ENCODE measurements at places on chromosomes 1 and 21. TPM values are rescaled to one million over a fixed set of nuclear protein-coding genes. Genes with fewer than 3 reads are reported as not detected.

B3GALT2 gene
- total RNA-seq, result 0.49 TPM

AMY1B gene
- not detected for total RNA-seq

CATSPERE gene
- 0.98 TPM for total RNA-seq

DNA sequence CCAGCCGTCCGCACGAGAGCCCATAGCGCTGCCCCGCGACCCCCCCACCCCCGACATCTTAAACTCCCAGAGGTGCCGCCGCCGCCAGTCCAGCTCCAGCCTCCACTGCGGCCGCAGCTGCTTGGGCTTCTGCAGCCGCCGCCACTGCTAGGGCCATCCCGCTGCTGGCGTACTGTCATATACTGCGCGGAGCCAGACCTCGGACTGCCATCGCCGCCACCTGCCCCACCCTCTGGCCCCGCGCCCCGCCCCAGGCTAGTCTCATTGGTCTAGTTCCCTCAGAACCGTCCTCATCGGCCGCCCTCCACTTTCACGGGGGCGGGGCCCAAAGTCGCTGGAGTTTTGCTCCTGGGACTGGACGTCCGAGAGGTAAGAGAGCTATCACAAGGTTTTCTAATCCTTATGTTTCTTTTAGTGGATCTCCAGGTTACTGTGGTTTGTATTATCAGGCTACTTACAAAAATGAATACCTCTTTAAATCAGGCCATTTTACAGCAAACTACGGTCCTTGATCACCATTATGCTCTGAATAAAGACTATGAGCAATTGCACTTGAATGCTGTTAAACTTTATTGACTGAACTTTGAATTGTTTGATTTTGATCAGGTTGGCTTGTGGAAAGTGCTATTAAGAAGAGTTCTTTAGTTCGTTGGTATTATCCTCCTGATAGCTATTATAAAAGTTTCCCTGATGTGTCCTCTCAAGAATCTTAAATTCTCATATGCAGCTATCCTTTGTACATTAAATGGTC lies 2.8 kb upstream of the CD1D start:
- no peak overlapping the region for H3K27ac ChIP-seq
- peak overlapping the region; percentile 33 for H3K4me3 ChIP-seq
- DNase-seq, result no peak
- H3K27me3 ChIP-seq, result no peaks in the 10 kb centered on the region
- peaks cover 14% of the 10 kb centered on the region for H3K4me1 ChIP-seq

GRCh38 chr1:179230721-179231120 lies 1.2 kb upstream of the ABL2 start:
- H3K4me3 ChIP-seq, result no peak overlapping the region
- no peaks in the 10 kb centered on the region for H3K27me3 ChIP-seq
- DNase-seq, result no peak
- H3K36me3 ChIP-seq, result no peaks in the 10 kb centered on the region

- no peak overlapping the region for H3K4me3 ChIP-seq
- H3K27ac ChIP-seq, result no peak overlapping the region
- DNase-seq, result no peak
These were observed 161.9 kb downstream of the MAGI3 start for GRCh38 chr1:113552244-113552643.

- no peaks in the 10 kb centered on the region for H3K27me3 ChIP-seq
- no peaks in the 10 kb centered on the region for H3K36me3 ChIP-seq
- no peak overlapping the region for H3K4me3 ChIP-seq
- no peak for DNase-seq
- no peak overlapping the region for H3K27ac ChIP-seq
These were observed 102.8 kb upstream of the SOD1 start for GRCh38 chr21:31556662-31557061.
